ENCODE measurements at places on chromosomes 1 and 21. TPM values are rescaled to one million over a fixed set of nuclear protein-coding genes. Genes with fewer than 3 reads are reported as not detected.

DNA sequence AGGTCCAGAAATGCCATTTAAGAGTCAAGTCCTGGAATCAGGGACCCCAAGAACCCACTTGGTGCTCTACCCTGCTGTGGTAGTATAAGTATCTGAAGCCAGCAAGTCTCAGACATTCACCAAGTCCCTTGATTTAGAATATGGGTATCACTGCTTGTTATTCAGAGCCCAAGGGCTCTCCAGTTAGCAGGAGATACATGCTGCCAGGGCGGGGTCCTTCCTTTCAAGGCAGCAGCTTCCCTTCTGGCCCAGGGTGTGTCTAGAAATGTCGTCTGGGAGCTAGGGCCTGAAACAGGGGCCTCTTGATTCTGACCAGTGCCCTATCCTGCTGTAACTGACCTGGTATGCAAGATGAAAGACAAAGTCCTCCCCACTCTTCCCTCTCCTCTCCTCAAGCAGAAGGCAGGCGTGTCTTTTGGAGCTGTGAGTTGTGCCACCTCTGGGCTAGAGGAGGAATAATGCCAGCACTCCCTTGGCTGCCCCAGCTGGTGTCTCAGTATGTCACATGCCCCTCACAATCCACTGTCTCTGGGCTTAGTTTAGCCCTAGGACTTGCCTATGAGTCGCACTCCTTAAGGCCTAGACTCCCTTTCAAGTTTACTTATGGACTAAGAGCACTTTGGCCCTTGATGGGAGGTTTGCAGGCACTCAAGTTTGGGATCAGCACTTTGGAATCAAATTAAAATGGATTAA lies 200.2 kb downstream of the MRPL39 start:
- H3K27ac ChIP-seq, result no peak overlapping the region
- no peak overlapping the region for H3K4me3 ChIP-seq
- DNase-seq, result no peak
- no peaks in the 10 kb centered on the region for H3K36me3 ChIP-seq
- peaks cover 5% of the 10 kb centered on the region for H3K4me1 ChIP-seq
- no peaks in the 10 kb centered on the region for H3K27me3 ChIP-seq

DNA sequence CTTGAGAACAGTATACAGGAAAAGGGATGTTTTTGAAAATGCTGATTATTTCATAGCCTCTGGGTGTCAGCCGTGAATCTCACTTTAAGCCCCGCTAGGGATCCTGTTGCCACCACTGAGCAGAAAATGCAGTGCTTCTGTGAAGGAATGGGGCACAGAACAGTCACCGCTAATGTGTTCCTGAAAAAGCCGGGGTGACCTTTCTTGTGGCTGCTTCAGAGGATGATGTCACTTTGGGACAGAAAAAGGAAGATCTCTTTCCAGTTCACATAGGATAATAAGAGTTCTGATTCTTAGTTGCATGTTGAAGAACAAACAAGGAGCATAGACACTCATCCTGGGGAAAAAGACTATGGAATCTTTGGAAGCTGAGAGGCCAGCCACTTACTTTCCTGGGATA lies 349.6 kb downstream of the DISC1 start:
- H3K27ac ChIP-seq, result no peak overlapping the region
- no peak for DNase-seq
- H3K4me1 ChIP-seq, result no peaks in the 10 kb centered on the region
- H3K27me3 ChIP-seq, result no peaks in the 10 kb centered on the region

DNA sequence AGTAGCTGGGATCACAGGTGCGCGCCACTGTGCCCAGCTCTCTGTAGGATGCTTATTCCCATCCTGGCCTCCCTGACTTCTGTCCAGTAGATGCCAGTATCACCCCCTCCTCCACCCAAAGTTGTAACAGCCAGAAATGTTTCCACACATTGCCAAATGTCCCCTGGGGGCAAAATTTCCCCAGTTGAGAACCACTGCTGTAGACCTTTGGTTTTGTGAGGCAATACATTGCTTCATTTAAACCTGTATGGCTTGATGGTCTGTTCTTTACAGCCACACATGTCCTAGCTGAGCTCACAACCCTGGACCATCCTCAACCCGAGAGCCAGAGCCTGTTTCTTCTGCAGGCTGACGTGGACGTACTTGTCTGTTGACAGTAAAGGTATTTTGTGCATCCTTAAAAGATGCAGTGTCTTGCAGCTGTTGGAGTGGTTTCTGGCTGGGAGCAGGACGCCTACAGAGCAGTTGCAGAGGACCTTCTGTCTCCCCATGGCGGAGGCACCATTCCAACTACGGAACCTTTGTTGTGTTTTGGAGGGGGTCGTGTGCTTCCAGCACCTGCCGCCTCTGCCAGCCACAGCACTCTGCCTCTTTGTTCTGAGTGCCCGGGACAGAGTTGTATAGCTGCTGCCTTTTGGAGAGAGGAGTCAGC lies 26.6 kb downstream of the DOP1B start:
- no peaks in the 10 kb centered on the region for H3K27me3 ChIP-seq
- peaks cover 6% of the 10 kb centered on the region for H3K4me1 ChIP-seq
- H3K36me3 ChIP-seq, result no peaks in the 10 kb centered on the region
- no peak overlapping the region for H3K27ac ChIP-seq
- DNase-seq, result no peak
- no peak overlapping the region for H3K4me3 ChIP-seq

GRCh38 chr21:44734841-44735240 lies 23.5 kb upstream of the TSPEAR start:
- H3K4me3 ChIP-seq, result no peak overlapping the region
- H3K27ac ChIP-seq, result no peak overlapping the region
- DNase-seq, result no peak
- no peaks in the 10 kb centered on the region for H3K4me1 ChIP-seq
- no peaks in the 10 kb centered on the region for H3K36me3 ChIP-seq

The HJV gene
- total RNA-seq, result not detected

DNA sequence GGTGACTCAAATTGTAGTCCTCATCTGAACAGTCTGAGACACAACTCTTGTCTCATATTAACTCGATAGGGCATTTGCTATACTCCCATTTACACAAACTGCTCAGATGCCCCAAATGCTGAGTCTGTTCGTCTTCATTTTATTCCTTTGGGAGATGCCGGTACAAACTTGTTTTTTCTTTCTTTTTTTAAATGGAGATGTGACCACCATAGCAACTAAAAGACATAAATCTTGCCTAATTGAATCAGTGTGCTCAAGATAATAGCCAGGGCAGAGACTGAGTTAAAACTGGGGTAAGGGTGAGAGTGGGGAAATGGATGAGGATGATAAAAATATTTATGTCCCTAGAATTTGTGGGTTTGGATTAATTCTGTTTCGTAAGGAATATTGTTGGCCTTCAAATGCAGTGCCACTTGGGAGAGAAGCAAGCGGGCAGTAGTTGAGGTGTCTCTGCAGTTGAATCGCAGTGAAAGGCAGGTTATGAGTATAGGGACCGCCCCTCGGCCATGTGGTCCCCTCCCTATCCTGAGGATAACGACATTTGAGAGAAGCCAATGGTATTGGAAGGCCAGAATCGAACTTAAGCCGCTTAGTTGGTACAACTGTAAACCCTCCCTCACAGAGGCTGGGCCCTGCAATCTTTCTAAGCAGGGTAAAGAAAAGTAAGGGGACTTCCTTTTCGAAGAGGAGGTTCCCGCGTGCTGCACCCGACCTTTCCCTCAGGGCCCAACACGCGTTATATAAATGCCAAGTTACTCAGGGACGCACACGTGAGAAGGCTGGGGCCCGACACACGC lies 859 bp upstream of the LRRC8B start:
- H3K27me3 ChIP-seq, result no peaks in the 10 kb centered on the region
- H3K4me1 ChIP-seq, result peaks cover 17% of the 10 kb centered on the region
- DNase-seq, result peak; percentile 72
- no peaks in the 10 kb centered on the region for H3K36me3 ChIP-seq
- H3K4me3 ChIP-seq, result peak overlapping the region; percentile 71

All from lower lobe of right lung (tissue), 2 donors.